DMS153 (cell line): ENCODE measurements at places on chromosomes 5 and 9.

DNA sequence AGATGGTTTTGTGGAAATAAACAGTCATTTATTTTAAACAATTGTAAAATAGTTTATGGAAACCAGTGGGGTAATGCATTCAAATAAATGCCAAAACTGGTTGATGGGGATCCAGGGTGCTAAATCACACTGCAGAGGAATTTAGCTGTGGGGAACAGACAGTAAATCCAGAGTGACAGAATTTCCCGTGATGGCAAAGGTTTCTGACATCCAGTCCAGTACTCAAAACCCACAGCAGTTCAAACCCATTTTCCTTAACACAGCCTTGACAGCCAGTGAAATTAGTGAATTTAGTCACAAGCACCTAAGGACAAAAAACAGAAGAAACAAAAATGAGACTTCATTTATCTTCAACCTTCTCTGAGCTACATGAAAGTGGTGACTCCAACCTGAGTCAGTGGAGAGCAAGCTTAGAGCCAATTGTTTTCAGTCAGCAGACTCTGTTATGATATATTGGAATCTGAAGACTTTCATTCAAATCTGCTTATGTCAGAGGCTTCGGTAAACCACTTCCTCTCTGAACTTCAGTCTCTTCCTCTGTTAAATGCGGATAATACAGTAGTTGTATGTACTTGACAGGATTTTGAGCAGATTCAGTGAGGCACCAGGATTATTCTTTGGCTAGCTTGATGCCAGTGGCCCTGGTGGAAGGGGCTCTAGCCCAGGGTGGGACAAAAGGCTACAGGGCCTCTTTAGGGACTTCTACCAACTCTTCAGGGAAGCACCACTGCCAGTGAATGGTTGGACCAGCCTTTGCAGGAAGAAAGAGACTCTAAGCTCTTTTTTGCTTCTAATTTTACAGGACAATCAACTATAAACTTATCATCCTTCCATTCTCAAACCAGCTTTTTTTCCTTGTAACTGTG is 185.3 kb downstream of the MAPKAP1 start:
- DNase-seq = no peak

GRCh38 chr5:56648460-56649034 is 166.8 kb upstream of the MAP3K1 start:
- no peak for DNase-seq

DNA sequence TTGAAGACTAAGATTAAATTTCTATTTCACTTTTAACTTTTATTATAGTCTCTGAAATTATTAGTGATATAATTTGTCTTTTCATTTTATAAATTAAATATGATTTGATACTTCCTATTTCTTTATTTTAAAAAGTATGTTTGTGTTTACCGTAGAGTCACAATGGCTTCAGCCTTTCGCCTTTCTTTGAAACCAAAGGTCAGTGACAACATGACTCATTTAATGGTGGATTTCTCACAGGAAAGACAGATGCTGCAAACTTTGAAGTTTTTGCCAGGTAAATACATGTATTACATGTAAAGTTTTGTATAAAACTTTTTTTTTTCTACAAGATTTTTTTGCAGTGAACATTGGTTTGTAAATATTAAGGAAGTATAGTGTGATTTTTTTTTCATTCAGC is 36.4 kb downstream of the FSD1L start:
- no peak for DNase-seq

- no peak for DNase-seq
Observed at GRCh38 chr5:27341342-27341741, 303.0 kb upstream of the CDH9 start.

GRCh38 chr5:126046846-126047571 is 376.2 kb upstream of the GRAMD2B start:
- no peak for DNase-seq

DNA sequence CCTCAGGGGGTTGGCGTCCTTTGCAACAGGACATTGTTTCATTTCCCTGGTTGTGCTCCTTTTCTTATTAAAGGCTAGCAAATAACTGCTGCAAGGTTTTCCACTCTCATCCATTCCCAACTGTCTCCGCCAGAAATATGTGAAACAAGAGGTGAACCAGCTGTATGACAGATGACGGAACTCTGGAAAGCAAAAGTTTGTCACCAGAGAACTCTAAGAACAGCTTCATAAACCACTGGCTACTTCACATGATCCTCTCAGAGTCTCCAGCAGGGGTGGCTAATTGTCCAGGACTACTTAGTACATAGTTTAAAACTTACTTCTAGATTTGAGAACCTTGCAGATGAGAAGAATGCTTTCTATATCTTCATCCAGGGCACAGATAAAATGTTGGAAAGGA is 195.9 kb upstream of the RAD23B start:
- no peak for DNase-seq

- DNase-seq = peak; percentile 61
Observed at GRCh38 chr9:32251539-32251938, 132.9 kb upstream of the ACO1 start.

DNA sequence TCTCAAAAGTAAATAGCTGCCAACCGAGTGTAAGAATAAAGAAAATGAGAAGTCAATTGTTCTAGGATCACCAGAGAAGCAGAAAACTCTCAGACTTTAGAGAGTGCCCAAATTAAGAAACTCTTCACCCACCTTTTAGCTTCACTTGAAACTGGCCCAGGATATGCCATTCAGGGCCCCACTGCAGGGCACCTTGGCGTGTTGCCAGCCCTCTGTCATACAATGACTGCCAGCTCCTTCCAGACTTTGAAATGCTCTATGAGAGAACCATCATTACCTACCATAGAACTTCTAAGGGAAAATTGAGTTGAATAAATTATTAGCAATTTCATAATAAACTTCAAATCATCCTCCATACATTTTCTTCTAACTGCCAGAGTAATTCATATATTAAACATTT is 240.5 kb downstream of the CETN3 start:
- DNase-seq = no peak

DNA sequence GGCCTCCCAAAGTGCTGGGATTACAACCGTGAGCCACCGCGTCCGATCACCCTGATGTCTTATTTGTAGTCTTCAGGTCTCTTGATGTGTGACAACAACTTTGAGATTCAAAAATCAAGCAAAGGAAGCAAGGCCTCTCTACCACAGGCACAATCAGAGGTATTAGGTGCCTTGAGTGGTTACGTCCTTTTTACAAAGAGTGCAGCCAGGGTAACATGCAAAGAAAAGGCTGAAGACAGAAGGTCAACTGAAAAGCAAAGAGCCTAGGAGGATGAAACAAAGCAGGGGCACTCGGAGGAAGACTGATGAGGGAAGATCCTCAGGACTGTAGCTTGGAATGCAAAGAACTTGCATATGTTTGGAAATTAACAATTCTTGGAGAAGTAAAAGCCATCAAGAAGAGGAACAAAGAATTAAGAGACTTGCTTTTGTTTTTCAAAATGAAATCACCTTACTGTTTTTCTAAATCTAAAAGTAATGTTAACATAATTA is 362.1 kb downstream of the EBF1 start:
- no peak for DNase-seq

DNA sequence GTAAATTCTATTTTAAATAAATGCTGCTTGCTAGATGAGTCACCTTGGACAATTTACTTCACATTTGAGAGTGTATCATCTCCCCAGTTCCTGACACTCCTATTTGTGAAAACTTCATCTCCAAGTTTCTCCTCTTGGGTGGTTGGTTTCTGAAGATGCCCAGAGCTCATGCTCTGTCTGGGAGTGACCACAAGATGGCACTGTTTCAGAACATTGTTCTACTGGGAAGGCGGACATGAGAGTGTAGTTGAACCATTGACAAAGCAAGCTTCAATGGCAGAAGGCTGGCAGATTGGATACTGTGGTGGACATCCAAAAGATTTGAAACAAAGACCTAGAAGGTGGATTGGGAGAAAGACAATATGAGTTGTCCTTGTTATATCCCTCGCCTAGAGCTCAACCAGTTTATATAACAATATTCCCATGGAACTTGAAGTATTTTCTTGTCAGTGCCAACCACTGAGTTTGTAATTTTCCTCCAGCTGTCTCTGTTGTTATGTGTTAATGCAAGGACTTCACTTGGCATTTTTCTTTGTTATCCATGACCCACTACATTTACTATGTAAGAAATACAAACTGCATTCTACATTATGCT is 234.3 kb upstream of the ANKH start:
- peak; percentile 45 for DNase-seq

DNA sequence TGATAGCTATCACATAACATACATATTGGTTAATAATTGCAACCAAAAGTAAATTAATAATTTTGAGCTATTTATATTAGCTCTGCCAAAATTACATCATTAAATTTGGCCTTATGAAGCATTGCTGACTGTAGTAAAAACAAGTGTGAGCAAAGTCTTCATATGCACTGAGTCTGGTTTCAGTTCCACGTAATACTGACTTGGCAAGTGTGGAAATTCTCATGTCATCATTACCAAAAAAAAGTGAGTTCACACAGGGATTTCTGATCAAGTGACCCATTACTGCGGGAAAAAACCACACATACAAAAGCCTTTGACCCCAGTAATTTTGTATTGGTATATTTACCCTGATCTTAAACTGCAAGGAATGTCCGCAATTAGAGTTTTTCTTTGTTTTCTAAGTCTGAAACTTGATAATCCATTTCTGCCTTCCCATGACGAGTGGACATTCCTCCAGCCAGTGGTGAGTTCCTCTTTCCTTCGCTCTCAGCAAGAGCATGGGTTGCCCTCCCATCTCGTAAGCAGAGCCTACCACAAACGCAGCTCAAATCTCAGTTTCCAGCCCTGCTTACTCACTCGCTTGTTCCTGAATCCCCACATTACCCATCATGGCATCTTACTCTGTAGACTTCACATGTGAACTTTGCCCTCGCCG is 220.2 kb upstream of the DMRT1 start:
- DNase-seq = no peak

DNA sequence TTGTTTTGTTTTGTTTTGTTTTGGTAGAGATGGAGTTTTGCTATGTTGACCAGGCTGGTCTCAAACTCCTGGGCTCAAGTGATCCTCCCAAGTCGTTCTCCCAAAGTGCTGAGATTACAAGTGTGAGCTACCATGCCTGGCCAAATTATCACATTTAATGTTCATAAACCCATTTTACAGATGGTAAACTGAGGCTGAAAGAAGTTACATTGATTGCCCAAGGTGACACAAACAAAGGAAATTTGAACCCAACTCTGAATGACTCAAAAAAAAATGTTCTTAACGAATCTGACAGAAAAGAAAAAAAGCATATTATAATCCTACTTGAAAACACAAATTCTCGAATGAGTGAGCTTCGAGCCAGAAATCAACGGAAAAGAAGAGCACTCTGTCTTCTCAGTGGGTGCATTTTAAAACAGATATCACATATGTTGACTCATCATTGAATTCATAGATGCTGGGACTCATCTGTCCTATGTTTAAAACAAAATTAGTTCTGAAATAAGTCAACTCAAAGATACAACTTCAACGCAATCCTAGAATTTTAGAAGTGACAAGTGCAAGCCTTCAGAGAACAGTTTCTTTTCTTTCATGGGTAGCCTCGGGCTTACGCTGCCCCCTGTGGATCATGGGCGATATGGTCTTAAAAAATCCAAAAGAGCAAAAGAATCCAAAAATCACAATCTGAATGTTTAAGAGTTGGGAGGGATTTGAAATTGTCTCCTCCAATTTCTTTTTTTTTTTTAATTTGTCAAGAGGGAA is 28.4 kb downstream of the TIMD4 start:
- DNase-seq = no peak

DNA sequence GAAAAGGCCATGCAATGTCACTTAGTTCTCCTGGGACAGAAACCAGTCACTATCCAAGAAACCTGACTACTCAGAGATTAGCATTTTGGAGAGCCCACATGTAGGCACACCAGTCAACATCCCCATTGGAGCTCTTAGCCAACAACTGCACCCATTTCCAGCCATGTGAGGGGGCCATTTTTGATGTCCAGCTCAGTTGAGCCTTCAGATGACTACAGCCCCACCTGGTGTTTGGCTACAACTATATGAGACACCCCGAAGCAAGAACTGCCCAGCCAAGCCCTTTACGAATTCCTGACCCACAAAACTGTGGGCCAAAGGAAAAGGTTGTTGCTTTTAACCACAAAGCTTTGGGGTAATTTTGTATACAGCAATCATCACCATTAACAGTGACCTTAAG is 300.1 kb downstream of the ASTN2 start:
- no peak for DNase-seq

- no peak for DNase-seq
Observed at GRCh38 chr5:115657881-115658233, 32.0 kb upstream of the TMED7 start.

- no peak for DNase-seq
Observed at GRCh38 chr5:151550146-151550545, 41.0 kb downstream of the FAT2 start.

- DNase-seq = no peak
Observed at GRCh38 chr5:9218358-9218757, 327.5 kb downstream of the SEMA5A start.

GRCh38 chr5:135322744-135323143 is 76.3 kb downstream of the MACROH2A1 start:
- no peak for DNase-seq

DNA sequence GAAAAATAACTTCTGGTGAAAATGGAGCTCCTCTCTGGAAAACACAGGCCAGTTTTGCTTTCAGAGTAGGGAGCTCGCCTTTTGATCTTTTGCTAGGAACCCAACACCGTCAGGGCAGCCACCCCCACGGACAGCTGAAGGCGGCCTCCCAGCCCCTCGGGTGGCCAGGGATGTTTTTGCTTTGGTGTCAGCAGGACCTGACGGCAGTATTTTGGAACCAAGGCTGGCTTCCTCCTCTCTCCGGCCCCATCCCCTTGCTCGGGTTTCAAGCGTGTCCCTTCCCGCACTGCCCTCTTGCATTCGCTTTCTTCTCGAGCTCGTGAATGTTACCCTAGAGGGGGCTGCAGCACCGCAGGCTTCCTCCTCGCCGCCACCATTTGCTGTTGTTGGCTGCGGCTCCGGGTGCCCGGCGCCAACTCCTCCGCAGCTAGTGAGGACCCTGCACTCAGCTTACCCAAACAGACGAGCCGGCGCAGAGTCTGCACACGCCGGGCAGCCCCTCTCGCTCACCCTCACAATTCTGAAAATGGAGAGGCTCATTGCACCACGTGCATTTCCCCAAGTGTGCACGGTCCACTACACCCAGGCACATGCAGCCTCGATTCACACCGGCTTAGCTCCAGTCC is 35.5 kb upstream of the ADAMTSL1 start:
- peak; percentile 15 for DNase-seq

GRCh38 chr5:6717247-6717646 is 4.0 kb downstream of the TENT4A start:
- no peak for DNase-seq

DNA sequence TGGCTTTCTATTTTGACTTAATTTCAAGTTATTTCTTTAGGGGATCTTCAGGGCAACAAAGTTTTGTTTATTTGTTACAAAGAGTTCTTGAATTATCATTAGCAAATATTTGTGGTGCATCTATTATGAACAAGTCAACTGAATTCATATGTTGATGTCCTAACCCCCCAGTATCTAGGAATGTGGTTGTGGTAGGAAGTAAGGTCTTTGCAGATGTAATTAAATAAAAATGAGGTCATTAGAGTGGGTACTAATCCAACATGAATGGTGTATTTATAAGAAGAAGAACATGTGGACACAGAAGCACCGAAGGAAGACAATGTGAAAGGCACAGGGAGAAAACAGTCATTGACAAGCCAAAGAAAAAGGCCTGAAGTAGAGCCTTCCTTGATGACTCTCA is 474.0 kb upstream of the DAB2 start:
- no peak for DNase-seq
